ENCODE measurements at places on chromosomes 3 and 15. TPM values are rescaled to one million over a fixed set of nuclear protein-coding genes. Genes with fewer than 3 reads are reported as not detected.

DNA sequence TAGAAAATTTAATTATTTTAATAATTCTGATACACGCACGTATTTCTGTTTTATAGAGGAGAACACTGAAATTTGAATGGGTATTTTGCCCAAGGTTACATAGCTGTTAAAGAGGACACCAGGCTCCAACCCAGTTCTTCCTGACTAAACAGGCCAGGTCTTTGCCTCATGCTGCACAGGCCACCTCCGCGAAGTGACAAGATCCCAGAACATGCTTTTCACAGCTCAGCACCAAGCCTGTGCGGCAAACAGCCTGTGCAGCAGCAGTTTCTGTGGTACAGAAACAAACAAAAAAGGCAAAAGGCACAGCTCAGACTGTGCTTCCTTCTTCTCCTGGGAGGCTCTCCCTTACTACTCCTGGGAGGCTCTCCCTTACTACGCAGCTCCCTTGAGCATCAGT lies 6.5 kb downstream of the FOXL2 start:
- no peak for DNase-seq

The CLDN1 gene
- total RNA-seq = 123 TPM

DNA sequence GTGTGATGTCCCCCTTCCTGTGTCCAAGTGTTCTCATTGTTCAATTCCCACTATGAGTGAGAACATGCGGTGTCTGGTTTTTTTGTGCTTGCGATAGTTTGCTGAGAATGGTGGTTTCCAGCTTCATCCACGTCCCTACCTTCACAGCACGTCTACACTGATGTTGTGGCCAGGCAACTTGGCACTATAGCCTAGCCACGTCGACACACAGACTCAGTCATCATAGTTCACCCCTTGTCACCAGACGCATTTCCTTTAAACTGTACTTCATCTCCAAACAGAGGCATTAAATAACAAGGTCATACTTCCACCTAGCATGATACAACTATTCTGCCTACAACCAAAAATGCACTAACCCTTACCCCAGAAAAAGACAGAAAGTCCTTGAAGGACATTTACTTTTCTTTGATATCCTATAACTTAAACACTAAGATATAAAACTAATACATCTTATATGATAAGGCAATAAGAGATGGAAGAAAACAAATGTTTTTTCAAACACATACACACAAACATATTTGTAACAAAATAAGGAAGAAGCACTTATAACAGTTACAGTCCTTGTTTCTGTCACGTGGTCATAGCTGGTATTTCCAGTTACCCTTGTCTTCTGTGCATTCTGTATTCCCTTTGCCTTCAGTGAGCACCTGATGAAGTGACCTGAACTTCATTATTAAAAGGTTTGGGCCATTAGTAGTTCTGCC lies 121.4 kb downstream of the KLF13 start:
- no peak for DNase-seq

The NRG4 gene
- total RNA-seq = 0.80 TPM

The SOX14 gene
- total RNA-seq = not detected

- no peak for DNase-seq
These were observed 17.8 kb upstream of the ZNF770 start for GRCh38 chr15:35005933-35006332.

GRCh38 chr3:188106454-188106853 lies 47.5 kb upstream of the LPP start:
- no peak for DNase-seq
